GM06990 (cell line): ENCODE measurements at places on chromosomes 12 and 14.
A peak's percentile ranks its signal among the peaks of the same experiment; 100 is the strongest.

- DNase-seq, result no peak
Measured at GRCh38 chr12:133156125-133156690, 25.1 kb upstream of the ZNF268 start.

DNA sequence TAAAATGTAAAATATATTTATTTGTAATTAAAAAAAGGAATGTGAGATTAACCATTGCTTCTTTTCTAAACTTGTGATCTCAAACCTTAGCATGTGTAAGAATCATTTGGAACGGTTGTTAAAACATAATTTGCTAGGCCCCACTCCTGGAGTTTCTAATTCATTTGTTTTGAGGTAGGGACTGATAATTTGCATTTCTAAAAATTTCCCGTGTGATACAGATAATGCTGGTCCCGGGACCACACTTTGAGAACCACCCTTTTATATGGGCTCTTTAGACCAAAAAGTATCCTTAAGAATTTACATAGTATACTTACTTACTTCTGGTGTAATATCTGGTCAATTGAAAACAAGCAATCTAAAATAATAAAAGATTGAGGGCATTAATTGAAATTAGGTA, 10.9 kb upstream of the SYT10 start:
- DNase-seq, result no peak

- DNase-seq, result no peak
Measured at GRCh38 chr12:18863769-18864500, 126.0 kb downstream of the CAPZA3 start.

DNA sequence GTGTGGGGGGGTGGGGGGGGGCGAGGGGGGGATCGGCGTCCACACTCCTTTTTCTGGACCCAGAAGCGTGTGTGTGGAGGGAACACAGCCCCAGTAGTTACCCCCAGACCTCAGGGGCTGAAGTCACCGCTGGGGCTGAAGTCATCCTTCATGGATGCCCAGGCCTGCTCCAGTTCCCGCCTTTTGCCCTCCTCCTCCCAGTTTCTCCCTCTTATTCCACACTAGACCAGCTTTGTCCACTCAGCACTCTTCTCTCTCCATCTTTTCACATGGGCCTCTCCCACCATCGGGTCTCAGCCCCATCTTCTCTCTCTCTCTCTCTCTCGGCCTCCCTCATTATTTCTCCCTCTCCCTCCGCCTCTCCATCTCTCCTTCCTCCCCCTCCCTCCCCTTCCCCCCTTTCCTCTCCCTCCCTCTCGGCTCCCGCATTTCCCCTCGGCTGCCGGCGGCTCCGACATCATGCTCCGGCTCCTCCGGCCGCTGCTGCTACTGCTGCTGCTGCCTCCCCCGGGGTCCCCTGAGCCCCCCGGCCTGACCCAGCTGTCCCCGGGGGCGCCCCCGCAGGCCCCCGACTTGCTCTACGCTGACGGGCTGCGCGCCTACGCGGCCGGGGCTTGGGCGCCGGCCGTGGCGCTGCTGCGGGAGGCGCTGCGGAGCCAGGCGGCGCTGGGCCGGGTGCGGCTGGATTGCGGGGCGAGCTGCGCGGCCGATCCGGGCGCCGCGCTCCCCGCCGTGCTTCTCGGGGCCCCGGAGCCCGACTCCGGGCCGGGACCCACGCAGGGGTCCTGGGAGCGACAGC, at the start of gene P3H3:
P3H3 (plus strand) TSS at position 426 of the 799 bp plus-strand sequence; CDS start at position 460, 34 bp downstream.
- DNase-seq, result no peak

- DNase-seq, result peak; percentile 41
Measured at GRCh38 chr14:71403656-71404055, 496.4 kb downstream of the PCNX1 start.

- DNase-seq, result no peak
Measured at GRCh38 chr12:23621900-23622299, 327.6 kb downstream of the SOX5 start.

GRCh38 chr12:68376901-68377300, 44.7 kb upstream of the MDM1 start:
- no peak for DNase-seq

DNA sequence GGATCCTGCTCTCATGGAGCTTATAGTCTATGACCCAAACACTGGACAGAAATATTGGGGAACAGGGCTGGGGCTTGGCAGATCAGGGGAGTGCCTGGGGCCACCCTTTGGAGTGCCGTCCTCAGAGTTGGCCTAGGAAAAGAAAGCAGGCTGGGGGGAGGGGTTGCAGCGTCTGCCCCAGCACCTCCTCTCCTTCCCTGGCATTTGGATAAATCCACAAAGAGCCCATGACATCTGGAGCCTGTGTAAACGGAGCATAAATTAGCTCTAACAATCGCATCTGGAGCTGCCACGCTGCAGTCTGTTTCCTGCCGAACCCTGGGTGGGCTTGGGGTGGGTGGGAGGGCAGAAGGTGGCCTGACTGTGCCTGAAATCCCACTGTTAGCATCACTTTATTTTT, 63.8 kb downstream of the MVK start:
- no peak for DNase-seq
